ENCODE measurements at places on chromosomes 2 and 18. TPM values are rescaled to one million over a fixed set of nuclear protein-coding genes. Genes with fewer than 3 reads are reported as not detected.
A peak's percentile ranks its signal among the peaks of the same experiment; 100 is the strongest.

The IL36RN gene
- polyA plus RNA-seq, result not detected

The SFXN5 gene
- polyA plus RNA-seq, result 4.9 TPM

The FAM117B gene
- polyA plus RNA-seq, result not detected

The GKN2 gene
- not detected for polyA plus RNA-seq

The STPG4 gene
- polyA plus RNA-seq, result not detected

The DPYSL5 gene
- polyA plus RNA-seq, result 18.4 TPM

The ITGB6 gene
- polyA plus RNA-seq, result 33.9 TPM

The CLEC4F gene
- polyA plus RNA-seq, result 0.26 TPM

The CDKL4 gene
- polyA plus RNA-seq, result not detected

The AMER3 gene
- polyA plus RNA-seq, result not detected

The CXCR1 gene
- 0.28 TPM for polyA plus RNA-seq

The TMSB10 gene
- 1,171 TPM for polyA plus RNA-seq

The CELF4 gene
- polyA plus RNA-seq, result 1.4 TPM

- no peak for DNase-seq
Observed at GRCh38 chr2:55150834-55151233, 81.3 kb downstream of the CLHC1 start.

DNA sequence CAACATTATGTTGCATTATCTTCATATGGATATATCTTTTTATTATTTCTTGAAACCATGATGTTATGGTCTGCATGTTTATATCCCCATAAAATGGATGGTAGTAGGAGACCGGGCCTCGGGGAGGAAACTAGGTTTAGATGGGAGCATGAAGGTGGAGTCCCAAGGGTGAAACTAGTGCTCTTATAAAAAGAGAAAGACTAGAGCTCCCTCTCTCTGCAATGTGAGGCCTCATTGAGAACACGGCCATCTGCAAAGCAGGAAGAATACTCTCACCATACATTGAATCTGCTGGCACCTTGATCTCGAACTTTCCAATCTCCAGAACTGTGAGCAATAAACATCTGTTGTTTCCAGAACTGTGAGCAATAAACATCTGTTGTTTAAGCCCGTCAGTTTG lies 64.0 kb downstream of the NXPH2 start:
- no peak for DNase-seq

- no peak for DNase-seq
Observed at GRCh38 chr2:96831679-96832078, 12.1 kb downstream of the ANKRD23 start.

GRCh38 chr2:143140864-143141661 lies 11.8 kb downstream of the ARHGAP15 start:
- no peak for DNase-seq

DNA sequence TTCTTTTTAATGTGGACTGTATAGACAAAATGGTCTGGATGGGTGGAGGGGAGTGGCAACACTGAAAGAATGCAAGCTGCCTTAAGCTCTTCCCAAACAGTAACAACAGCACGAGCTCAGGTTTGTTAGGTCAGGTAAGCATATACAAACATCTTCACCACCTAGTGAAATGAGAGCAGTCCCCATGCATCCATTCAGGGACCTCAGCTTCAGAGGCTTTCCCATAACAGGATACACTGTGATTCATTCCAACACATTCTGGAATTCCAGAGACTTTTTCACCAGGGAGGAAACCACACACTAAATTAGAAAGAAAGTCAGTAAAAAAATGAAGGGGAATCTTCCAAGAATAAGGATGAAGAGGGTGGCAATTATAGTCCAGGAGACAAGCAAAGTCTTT lies 50.4 kb upstream of the BZW1 start:
- no peak for DNase-seq

DNA sequence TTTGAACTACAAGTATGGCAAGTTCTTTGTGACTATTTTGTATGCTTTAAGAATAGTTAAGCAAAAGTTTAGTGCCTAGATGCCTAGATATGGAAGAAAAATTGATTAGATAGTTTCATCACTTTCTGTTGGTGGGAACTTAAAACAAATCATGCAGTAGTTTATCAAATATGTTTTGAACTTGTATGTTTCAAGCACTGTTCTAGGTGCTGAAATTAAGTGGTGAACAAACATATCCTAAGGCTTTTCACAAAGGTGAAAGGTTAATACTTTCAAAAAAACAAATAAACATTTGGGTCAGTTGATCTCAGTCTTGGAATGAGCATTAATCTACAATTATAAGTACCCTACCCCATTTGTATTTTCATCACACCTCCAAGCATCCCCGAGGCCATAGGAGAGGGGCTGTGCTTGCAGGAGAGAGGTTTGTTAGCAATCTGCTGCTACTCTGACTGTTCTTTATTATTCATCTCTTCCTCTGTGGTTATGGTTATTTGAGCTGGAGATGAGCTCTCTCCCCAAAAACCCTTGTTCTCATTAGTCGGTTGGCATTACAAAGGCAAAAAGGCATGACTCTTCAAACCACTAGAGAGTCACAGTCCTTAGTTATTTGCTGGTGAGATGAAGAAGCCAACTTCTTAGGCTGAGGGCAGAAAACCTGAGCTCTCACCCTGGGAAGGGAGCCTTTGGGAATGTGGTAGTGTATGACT lies 103.9 kb upstream of the FHL2 start:
- DNase-seq, result no peak

DNA sequence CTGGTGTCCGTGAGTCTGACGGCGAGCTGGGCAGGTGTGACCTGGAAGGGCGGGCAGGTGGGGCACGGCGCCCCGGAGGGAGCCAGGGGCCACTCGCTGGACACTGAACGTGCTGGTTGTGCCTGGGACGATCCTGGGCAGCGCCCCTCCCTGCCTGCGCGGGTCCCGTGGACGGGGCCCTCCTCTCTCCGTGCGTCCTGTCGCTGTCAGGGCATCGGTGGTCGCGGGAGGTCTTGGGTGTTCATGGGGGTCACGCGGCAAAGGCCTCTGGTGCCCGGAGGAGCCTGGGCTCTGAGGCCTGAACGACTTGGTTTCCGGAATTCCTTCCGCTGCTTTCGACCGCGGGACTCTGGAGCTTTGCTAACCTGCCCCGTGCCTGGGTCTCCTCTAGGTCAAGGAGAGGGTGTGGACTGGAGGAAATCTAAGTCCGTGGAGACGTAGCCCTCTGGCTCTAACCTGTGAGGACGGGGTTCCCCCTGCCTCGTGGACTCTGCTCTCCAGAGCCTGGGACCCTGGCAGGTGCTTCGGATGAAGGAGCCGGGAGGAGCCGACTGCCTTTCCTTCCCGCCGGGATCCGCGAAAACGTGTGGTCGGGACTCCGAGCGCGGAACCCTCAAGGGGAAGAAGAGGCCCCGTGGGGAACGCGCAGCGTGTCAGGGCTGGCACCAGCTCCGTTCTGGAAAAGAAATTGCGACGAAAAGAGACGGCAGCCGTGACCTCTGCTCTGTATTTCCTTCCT lies 14.7 kb downstream of the SOX11 start:
- DNase-seq, result no peak

- DNase-seq, result no peak
Observed at GRCh38 chr2:51581636-51582267, 549.8 kb upstream of the NRXN1 start.

- DNase-seq, result peak; percentile 53
Observed at GRCh38 chr2:83944191-83944590, 514.9 kb downstream of the SUCLG1 start.

- no peak for DNase-seq
Observed at GRCh38 chr2:132620115-132620514, 49.9 kb downstream of the LYPD1 start.

DNA sequence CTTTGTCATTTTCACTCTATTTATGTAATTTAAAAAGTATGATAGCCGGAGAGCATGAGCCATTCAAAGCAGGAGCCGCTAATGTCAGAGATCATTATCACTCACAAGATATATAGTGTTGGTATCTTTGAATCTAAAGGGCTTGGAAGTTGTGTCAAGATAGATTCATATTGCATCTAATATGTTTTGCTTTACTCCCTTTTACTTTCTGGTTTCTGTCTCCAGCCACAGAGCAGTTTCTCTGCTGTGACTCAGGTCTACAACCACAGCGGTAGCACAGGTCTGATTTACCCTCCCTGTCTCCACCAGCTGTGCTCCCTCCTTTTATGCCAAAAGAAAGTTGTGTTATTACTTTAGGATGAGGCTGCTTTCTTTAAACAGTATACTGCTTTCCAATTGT lies 424.0 kb downstream of the ARHGAP15 start:
- DNase-seq, result no peak

- no peak for DNase-seq
Observed at GRCh38 chr18:23133860-23134779, 1.2 kb upstream of the CABLES1 start.

DNA sequence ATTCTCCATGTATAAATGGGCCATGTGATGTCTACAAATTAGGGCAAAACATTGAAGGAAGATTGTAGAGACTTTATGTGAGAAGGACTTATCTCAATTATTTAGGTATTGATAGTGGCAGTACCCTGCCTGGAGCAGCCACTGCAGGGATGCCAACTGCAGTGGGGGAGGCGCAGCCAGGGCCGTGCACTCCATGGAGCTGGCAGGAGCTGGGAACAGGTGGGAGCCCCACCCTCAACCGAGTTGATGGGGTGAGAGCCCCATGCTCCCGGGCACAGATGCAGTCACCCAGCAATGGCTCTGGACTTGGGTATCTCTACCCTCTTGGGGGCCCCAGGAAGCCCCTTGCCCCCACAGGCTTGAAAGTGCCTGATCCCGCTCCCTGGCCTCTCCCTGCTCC lies 564.3 kb downstream of the SLC4A3 start:
- DNase-seq, result no peak

- DNase-seq, result no peak
Observed at GRCh38 chr2:31287654-31288053, 53.7 kb downstream of the EHD3 start.

- DNase-seq, result peak; percentile 35
Observed at GRCh38 chr2:61536180-61536571, 2.0 kb downstream of the XPO1 start.

- no peak for DNase-seq
Observed at GRCh38 chr2:46984040-46984439, 68.4 kb upstream of the MCFD2 start.

GRCh38 chr2:160918906-160919503 lies 241.2 kb upstream of the TANK start:
- DNase-seq, result no peak

GRCh38 chr2:64751286-64752260 lies 97.9 kb upstream of the SERTAD2 start:
- no peak for DNase-seq

DNA sequence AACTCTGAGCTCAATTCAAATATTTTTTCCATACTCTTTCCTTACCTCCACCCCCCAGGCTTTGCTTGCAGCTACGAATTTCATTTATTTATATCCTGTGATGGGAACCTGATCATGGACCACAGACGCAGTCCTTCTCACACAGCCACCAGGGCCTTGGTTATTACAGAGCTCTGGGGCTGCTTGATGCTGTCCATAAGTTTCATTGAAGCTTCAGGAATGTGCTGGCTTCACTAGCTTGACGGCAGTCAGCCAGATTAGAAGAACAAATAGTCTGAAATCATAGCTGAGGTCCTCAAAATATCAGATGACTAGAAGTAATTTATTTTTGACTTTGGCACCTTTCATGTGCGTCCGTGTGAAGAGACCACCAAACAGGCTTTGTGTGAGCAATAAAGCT lies 104.9 kb downstream of the VWA3B start:
- DNase-seq, result no peak

DNA sequence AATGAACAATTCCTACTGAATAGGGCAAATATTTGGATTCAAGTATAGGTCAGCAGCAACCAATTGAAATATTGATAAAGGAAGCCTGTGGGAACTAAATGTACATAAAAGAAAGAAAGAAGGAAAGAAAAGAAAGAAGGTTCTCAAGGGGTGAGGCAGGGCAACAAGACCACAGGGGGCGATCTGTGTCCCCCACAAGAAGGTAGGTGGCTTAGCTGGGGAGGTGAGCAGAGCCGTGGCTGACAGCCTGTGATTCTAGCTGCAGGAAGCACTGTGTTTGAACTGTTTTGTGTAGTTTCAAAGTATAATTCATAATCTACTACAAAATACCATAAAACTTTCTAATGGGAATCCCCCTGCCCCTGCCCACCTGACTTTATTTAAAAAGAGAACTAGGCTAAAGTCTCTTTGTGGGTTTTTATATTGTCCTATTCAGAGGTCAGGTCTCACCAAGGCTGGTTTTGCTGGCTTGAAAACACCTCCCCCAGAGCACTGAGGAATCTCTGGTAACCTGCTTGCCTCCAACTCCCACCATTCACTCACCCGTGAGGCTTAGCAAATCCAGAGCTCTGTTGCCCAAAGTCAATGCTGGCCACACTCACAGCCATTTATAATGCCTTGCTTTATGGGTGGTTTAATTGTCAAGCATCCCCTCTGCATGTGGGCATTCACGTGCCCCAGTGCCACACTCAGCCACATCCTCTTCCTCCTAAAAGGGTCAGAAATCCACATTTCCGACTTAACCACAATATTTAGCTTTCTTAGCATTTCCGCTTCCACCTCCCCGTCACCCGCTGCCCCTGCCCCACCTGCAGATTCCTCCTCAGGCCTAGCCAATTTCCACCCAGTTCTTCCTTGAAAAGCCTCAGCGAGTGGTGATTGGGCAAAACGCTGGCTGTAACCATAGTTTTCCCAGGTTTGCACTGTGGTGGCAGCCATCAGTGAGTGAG lies 36.4 kb upstream of the LMAN1 start:
- DNase-seq, result no peak

GRCh38 chr2:75606761-75607399 lies 39.7 kb upstream of the MRPL19 start:
- no peak for DNase-seq

- DNase-seq, result no peak
Observed at GRCh38 chr2:83516503-83516902, 942.6 kb downstream of the SUCLG1 start.

- no peak for DNase-seq
Observed at GRCh38 chr2:117717072-117717471, 97.4 kb upstream of the DDX18 start.

- no peak for DNase-seq
Observed at GRCh38 chr18:21191596-21192307, 50.3 kb upstream of the GREB1L start.

GRCh38 chr2:49000695-49001094 lies 153.6 kb downstream of the FSHR start:
- no peak for DNase-seq

DNA sequence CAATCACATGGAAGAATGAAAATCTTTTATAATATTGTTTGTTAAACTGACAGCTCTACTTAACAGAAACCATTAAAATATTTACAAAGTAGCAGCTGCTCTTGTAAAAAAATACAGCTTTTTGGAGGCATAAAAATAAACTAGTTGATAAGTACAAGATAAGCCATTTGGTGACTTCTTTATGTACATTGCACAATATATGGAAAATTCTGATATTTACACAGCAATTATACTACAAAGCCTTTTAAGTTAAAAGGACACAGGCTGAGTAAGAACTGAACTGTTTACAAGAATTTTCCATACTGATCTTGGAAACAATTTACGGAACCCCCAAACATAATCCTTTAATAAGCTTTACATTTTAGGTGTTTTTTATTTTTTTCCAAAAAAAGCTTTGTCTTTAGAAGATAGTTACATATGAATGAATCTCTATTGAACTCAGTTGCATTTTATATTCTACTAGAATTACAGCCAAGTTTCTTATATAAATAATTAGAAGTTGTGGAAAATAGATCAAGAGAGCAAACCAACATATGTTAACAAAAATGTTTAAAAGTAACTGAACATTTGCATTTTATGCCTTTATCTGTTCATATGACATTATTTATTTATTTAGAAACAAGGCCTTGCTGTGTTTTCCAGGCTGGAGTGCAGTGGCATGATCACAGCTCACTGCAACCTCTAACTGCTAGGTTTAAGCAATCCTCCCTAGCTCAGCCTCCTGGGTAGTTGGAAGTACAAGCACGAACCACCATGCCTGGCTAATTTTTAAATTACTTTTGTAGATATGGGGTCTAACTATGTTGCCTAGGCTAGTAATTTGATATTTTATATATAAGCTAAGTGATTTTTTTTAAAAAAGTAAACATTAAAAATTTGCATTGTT lies 142.5 kb downstream of the OTX1 start:
- DNase-seq, result no peak

Data from muscle of arm (tissue), 14 donors.